ENCODE measurements at places on chromosomes 2 and 18.

- no peak for DNase-seq
Observed at GRCh38 chr2:208718828-208719227, 312.2 kb downstream of the PTH2R start.

- no peak for DNase-seq
Observed at GRCh38 chr2:80030135-80030534, 274.4 kb downstream of the LRRTM1 start.

GRCh38 chr2:191411472-191411871 lies 166.3 kb downstream of the MYO1B start:
- no peak for DNase-seq

- DNase-seq: no peak
Observed at GRCh38 chr18:61553045-61553659, 219.9 kb downstream of the CDH20 start.

- peak; percentile 68 for DNase-seq
Observed at GRCh38 chr2:12507295-12507694, 209.4 kb upstream of the TRIB2 start.

GRCh38 chr2:176328149-176328548 lies 58.9 kb downstream of the MTX2 start:
- no peak for DNase-seq

GRCh38 chr2:240799033-240799820 lies 20.8 kb downstream of the KIF1A start:
- no peak for DNase-seq

DNA sequence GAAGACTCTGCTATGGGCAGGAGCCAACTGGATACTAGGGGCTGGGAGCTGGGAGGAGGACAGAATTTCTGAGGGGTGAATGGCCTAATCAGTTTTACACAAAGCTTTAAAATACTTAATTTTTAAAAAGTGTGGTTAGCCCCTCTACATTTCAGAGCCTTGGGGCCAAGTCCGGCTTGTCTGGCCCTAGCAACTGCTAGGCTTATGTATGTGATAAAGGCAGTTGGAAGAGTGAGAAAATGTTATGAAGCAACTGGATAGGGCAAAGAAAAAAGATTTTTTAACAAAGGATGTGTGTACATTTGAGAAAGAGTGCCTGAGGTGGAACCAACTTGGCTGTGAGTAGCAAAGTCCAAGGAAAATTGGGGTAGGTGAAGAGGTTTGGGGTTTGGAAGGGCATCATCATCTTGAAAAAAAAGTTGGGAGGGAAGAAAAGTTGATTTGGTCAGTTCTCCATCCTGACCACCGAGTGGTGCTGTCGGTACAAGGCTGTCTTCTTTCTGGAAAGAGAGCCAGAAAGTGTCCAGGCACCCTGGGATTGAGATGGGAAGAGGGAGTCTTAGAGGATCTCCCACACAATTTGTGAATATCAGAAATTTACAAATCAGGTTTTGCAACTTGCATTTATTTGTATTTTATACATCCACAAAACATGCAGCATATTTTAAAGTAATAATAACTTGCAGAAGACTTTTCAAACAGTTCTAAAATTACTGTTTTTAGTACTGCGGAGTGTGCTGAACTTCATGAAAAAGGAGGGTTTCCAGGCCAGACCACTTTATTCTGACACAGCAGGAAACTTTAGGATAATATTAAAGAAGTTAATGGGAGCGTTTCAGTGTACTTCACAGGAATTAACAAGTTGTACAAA lies 10.5 kb upstream of the CDK15 start:
- no peak for DNase-seq

- DNase-seq: no peak
Observed at GRCh38 chr2:128738446-128739110, 419.9 kb upstream of the HS6ST1 start.
